ENCODE measurements at places on chromosomes 5 and 9.
A peak's percentile ranks its signal among the peaks of the same experiment; 100 is the strongest.

DNA sequence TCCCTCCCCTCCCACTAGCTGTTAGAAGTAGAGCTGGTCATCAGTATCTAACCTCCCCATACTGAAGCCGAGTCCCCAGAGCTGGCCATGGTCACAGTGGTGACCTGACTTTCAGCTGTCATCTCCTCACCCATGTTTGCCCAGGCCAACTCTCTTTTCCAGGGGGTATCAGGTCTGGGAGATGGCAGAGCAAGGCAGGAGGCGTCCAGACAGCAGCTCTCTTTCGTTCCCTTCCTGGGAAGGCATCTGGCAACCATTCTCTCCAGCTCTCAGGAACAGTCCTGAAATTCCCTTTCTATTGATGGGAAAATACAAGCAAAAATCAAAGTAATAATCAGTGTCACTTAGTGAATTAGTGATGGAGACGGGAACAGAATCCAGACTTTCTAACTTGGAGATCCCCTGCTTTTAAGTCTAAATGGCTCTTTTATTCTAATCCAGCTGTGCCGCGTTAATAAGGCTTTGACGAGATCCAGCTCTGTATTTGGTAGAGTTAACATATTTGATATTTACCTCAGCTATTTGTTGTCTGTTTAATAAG, 21.3 kb upstream of the AOPEP start:
- no peak for DNase-seq

GRCh38 chr5:76942581-76942980, 10.3 kb upstream of the CRHBP start:
- peak; percentile 80 for DNase-seq

GRCh38 chr5:15808577-15808976, 308.6 kb downstream of the FBXL7 start:
- no peak for DNase-seq

DNA sequence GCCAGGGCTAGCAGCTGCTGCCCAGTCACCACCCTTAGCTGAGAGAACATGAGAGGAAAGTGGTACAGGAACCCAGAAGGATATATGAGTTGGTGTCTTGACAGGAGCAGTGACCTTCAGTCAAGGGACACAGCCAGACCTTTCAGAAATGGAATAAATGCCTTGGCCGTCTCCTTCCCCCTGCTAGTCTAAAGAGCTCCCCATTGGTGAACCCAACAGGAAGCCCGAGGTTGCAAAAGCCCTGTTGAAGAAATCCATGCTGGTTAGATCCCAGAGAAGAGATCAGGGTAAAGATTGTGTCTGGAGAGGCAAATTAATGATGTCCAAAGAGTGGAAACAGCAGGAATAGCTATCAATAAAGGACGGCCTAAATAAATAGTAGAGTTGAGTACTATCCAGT, 244.5 kb downstream of the NR3C1 start:
- no peak for DNase-seq

DNA sequence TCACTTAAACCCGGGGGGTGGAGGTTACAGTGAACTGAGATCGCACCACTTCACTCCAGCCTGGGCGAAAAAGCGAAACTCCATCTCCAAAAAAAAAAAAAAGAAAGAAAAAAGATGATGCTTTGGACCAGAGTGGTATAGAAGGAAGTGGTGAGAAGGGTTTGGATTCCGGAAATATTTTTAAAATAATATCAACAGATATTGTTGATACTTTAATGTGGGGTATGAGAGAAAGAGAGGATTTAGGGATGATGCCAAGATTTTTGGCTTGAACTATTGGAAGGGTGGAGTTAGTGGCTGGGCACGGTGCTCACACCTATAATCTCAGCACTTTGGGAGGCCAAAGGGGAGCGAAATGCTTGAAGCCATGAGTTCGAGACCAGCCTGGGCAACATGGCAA, 49.6 kb upstream of the PLIN2 start:
- DNase-seq = no peak

GRCh38 chr5:125719681-125720347, 703.4 kb upstream of the GRAMD2B start:
- peak; percentile 56 for DNase-seq

DNA sequence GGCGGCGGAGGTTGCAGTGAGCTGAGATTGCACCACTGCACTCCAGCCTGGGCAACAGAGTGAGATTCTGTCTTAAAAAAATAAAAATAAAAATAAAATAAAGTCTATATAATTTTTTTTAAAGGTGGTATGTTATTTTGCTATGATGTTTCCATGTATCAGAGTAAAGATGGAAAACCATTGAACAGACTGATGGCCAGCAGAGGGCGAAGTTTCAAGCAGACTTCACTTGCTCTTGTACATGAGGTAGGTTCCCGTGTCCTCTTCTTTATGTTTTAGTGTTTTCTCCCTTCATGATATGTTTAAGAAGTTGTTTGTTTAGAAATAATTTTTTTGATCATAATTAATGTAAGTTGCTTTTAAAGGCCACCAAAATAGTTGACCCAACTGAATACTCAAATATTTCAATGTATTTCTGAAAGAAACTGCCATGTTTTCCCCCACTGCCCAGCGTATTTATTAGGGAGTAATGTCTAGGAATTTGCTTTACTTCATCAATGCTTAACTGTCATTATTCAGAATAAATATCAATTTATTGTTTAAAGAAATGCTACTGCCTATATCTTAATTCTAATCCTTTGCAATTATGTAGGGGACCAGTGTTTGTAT, 146.4 kb downstream of the HACD4 start:
- DNase-seq = peak; percentile 45
